ENCODE measurements at places on chromosomes 7 and 10.

- DNase-seq, result no peak
Observed at GRCh38 chr7:21345361-21345760, 82.5 kb upstream of the SP4 start.

- DNase-seq, result peak; percentile 71
Observed at GRCh38 chr10:77190291-77190690, 447.3 kb downstream of the KCNMA1 start.

DNA sequence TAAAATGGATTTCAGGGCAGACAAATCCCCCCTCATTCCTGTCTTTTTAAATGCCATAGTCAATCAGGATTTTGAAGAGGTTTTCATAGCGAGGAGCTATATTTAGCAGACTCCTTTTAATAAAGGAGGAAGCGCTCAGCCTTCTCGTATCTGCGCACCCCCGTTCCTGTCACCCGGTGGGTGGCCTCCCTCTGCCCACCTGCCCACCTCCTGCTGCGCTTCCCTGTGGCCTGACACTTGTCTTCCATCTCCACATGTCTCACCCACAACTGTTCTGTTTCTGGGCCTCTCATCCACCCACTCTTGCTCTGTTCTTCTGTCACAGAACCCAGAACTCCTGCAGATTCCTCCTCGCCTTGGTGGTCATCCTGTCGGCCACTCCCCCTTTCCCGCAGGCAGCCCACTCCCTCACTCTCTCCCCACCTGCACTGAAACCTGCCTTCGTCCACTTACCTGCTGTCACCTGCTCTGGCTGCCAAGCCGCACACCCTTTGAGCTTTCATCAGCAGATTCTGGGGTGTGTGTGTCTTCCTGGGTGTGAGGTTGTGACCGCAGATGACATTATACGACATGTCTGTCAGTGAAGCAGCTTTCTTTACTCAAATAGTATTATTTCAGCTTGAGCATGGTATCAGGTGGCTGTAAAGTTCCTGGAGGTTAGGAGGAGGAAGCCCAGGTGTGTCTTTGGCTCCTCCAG is 163.5 kb upstream of the AGK start:
- no peak for DNase-seq

DNA sequence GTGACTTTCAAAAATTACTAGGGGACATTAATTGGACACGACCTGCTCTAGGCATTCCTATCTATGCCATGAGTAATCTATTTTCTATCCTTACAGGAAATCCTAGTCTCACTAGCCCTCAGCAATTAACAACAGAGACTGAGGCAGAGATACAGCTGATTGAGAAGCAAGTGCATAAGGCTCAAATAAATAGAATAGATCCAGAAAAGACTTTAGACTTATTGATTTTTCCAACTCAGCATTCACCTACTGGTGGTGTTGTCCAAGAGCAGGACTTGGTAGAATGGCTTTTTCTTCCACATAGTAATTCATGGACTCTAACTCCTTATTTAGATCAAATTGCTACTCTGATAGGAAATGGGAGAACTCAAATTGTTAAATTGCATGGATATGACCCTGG is 148.0 kb downstream of the ZNF33B start:
- DNase-seq, result no peak

GRCh38 chr7:120436487-120437060 is 163.6 kb downstream of the KCND2 start:
- no peak for DNase-seq

GRCh38 chr7:44264221-44264931 is 61.0 kb downstream of the CAMK2B start:
- no peak for DNase-seq

GRCh38 chr7:87204933-87205332 is 14.6 kb downstream of the TMEM243 start:
- DNase-seq, result no peak

GRCh38 chr10:12829831-12830390 is 171.6 kb downstream of the CCDC3 start:
- no peak for DNase-seq

DNA sequence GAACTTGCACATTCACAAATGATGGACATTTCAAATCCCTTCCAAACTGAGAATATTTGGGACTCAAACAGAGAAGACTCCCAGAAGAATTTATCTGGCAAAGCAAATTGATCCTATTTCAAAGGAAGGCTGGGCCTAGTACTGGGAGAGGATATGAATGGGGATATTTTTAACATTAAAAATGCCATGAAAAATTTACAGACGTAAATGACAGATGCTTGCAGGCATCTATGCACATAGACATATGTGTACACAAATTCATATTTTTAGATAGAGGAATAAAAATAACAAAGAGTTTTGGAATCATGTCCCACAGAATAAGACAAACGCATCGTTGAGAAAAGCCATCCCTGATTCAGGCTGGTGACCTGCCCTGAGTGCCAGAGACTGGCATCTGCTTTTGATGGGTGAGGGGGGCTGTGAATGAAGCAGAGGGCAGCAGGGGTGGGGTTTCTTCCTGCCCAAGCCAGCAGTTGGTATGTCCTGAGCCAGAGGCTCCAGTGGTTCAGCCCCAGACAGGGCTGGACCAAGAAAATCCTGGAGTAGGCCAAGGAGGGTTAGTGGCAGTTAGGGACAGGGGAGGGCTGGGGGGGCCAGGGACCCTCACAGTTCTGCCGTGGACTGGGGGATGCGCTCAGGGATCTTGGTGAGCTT is 138.5 kb downstream of the SLIT1 start:
- no peak for DNase-seq

- peak; percentile 10 for DNase-seq
Observed at GRCh38 chr7:35681231-35682029, 13.5 kb downstream of the HERPUD2 start.

GRCh38 chr10:110349831-110350230 is 45.1 kb upstream of the SMNDC1 start:
- DNase-seq, result no peak

- no peak for DNase-seq
Observed at GRCh38 chr7:134710511-134710853, 63.8 kb downstream of the BPGM start.

DNA sequence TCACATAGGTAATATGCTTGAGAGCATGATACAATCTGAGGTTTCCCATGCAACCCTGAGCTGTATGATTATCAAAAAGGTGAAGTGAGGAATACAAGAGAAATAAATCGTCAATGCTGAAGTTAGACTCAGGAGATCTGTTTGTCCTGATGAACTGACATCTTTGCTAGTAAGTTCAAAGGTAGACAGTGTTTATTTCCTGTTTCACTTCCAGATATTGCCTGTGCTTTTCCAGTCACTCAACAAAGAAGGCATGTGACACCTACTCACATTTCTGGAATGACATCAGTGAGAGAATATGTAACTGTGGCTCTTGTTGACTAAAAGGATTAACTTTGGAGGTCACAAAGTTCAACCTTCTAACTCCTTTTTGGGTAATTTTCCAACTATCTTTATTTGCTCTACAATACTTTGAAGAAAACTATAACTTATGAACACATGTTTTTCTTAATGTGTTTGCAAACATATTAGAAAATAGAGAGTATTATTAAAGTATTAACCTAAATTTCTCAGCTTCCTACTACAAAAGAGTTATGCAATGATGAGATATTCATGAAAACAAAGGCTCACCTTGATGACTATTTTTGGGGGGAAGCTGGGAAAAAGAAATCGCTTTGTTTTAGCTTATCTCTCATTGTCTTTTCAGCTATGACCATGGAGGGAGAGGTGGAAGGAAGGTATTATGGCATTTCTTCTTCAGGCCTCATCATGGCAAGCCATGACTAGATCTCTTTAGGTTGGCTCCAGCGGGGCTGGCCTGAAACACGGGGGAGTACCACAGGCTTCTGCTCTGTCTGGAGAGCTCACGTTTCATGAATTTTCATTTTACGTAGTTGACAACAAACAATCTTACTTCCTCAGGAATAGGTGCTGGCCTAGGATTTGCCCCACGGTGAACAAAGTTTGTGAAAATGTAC is 214.7 kb upstream of the SLC26A5 start:
- DNase-seq, result no peak

GRCh38 chr10:14975672-14976273 is 16.6 kb downstream of the MEIG1 start:
- peak; percentile 15 for DNase-seq

DNA sequence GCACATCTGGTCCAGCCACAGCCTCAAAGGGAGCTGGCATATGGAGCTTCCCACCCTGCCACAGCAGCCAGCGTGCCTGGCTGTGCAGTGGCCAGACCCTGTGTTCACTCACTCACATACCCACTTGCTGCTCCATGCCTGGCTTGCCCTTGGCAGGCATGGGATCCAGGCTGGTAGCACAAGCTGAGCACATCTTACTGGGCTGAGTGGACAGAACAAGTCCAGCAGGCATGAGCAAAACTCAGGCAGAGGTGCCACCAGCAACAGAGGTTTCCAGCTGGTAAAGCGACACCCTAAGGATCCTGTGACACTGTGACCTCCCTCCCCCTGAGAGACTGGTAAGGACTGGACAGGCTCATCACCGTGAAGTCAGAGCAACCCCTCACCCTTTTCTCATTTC is 25.1 kb downstream of the SVIL start:
- no peak for DNase-seq

DNA sequence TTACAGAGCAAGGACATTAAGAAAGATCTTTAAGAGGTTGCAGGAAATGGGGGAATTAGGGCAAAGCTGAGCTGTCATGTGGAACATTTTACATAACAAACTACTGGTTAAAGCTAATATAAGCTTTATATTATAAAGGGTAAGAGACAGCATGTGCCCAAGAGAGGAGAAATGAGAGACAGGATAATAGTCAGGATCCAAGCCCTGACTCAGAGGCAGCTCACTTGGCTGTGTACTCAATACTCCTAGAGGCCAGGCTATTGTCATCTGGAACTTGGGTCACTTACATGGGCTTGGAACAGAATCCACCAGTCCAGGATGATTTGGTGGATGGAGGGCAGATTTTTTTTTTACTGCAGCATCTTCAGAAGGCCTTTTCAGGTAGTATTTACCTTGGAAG is 418.6 kb upstream of the ZMIZ1 start:
- no peak for DNase-seq

GRCh38 chr10:96369890-96370583 is 11.2 kb upstream of the OPALIN start:
- no peak for DNase-seq

DNA sequence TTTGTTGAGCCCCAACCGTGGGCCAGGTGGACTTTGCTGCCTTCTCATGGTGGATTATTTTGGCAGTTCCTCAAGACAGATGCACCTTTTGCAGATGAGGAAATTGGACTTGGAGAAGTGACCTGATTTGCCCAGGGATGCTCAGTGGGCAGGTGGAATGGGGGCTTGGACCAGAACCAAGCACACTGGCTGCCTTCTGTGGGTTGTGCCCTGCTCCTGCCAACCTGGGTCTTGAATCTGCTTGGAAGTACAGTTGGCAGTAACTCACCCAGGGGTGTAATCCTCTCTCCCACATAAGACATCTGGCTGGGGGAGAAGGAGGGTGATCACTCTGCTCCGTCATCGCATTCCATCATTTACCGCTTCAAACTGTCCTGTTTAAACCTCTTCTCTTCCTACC is 110.5 kb upstream of the GPR26 start:
- no peak for DNase-seq

DNA sequence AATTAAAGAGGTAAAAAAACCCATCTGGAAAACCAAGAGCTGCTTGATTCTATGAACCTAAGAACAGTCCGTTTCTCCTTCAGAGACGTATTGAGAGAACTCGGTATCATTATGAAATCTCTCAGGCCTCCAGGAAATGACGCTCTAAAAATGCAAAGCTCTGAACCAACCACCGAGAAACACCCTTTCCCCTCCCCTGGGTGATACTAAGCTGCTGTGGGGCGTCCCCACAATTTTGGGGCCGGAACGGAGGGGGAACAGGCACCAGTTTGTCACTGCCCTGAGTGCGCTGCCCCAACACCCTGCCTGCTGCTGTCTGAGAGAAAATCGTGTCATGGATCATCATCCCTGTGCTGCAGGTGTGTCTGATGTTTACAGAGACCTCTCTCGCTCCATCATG is 509.5 kb downstream of the DNAJB6 start:
- no peak for DNase-seq

GRCh38 chr7:135147899-135148721 is at the start of gene TMEM140:
TSS of gene TMEM140 (plus strand) at chr7:135148072. CDS start at chr7:135164442, 16,370 bp downstream.
- peak; percentile 80 for DNase-seq

GRCh38 chr10:101071267-101071884 is 9.6 kb downstream of the KAZALD1 start:
- peak; percentile 90 for DNase-seq

- no peak for DNase-seq
Observed at GRCh38 chr10:101131962-101132635, 999 bp downstream of the TLX1 start.

- DNase-seq, result peak; percentile 28
Observed at GRCh38 chr7:138975343-138976104, 5.7 kb downstream of the KIAA1549 start.

DNA sequence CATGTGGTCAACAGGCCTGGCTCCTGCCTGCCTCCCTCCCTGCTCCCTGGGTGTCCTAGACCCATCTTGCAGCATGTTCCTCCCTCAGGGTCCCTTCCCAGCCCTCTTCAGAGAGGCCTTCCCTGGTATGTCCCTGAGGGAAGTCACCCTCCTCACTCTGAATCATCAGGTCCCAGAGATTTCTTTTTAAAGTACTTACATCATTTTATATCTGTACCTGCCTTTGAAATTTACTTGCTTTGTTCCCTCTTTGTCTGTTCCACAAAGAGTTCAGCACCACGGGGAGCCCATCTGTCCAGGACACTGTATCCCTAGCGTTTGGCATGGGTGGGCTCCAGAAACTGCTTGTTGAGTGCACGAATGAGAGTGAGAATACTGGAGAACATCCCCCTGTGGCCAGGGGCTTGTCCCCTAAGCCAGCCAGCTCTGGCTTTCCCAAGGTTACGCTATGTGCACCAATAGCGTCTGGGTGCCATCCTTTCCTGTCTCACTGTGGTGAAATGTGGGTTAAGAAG is 50.6 kb upstream of the IGFBP3 start:
- DNase-seq, result no peak

GRCh38 chr7:131508754-131509486 is 47.5 kb downstream of the PODXL start:
- no peak for DNase-seq

- DNase-seq, result no peak
Observed at GRCh38 chr7:1156782-1157535, 3.0 kb downstream of the ZFAND2A start.

DNA sequence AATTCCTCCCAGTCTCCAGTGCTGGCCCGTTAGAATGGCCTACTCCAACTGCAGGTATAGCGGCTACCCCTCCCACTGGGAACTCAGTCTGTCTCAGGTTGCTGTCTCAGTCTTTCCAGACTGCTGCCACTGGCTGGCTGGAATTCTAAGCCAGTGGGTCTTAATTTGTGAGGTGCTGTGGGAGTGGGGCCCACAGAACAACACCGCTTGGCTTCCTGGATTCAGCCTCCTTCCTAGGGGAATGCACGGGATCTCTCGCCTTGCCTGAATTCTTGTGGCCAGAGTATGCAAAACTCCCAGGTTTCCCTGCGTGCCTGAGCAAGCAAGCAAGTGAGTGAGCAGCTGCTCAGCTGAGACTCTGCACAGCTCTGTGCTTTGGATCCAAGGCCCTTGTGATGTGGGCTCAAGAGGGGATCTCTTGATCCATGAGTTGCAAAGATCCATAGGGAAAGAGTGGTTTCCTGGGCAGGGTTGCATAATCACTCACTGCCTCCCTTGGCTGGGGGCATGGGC is 41.5 kb upstream of the GPR141 start:
- no peak for DNase-seq

Data from common myeloid progenitor, CD34-positive (primary cell).